Naive thymus-derived CD4-positive, alpha-beta T cell (primary cell): ENCODE measurements at places on chromosomes 1 and 21. TPM values are rescaled to one million over a fixed set of nuclear protein-coding genes. Genes with fewer than 3 reads are reported as not detected.

DNA sequence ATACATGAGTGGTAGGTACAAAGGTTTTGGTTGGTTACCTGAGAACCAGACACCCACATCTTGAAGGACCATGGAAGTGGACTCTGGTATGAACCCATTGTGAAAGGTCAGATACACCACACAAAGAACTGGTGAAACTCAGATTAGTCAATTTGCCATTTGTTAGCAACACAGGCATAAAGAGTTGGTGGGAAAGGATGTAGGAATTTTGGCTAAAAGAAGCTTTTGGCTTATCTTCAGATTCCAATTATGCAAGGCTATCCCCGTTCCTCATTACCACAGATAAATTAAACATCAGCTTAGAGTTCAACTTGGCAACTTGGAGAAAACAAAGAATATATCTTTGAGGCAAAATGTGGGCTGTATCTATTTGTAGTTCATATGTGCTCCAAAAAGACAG, 87.0 kb upstream of the IRF2BP2 start:
- no peak for DNase-seq
- H3K27ac ChIP-seq = no peak overlapping the region
- no peaks in the 10 kb centered on the region for H3K4me1 ChIP-seq
- no peaks in the 10 kb centered on the region for H3K36me3 ChIP-seq
- H3K27me3 ChIP-seq = no peaks in the 10 kb centered on the region

- no peaks in the 10 kb centered on the region for H3K36me3 ChIP-seq
- H3K4me1 ChIP-seq = no peaks in the 10 kb centered on the region
- H3K27me3 ChIP-seq = no peaks in the 10 kb centered on the region
- no peak for DNase-seq
- H3K4me3 ChIP-seq = no peak overlapping the region
Observed at GRCh38 chr1:201266774-201267173, 16.5 kb upstream of the PKP1 start.

DNA sequence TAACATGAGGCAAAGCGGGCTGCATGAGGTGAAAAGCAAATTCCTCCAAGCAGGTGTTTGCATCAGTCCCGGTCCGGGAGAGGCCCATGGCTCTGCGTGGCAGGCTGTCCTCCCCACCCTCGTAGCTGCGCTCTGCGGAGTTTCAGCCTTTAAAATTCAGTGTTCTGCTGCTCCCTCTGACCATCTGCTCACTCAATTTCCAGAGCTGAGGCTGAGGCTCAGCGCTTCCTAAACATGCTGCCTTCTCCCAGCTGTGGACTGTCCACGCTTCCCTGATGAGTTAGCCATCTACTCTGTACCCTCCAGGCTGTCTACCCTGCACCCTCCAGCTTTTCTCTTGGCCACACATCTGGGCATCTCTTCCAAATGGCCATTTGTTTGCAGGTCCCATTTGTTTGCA, 87.7 kb downstream of the KCNJ6 start:
- no peaks in the 10 kb centered on the region for H3K27me3 ChIP-seq
- H3K36me3 ChIP-seq = no peaks in the 10 kb centered on the region
- no peak overlapping the region for H3K4me3 ChIP-seq
- no peaks in the 10 kb centered on the region for H3K4me1 ChIP-seq
- no peak overlapping the region for H3K27ac ChIP-seq

DNA sequence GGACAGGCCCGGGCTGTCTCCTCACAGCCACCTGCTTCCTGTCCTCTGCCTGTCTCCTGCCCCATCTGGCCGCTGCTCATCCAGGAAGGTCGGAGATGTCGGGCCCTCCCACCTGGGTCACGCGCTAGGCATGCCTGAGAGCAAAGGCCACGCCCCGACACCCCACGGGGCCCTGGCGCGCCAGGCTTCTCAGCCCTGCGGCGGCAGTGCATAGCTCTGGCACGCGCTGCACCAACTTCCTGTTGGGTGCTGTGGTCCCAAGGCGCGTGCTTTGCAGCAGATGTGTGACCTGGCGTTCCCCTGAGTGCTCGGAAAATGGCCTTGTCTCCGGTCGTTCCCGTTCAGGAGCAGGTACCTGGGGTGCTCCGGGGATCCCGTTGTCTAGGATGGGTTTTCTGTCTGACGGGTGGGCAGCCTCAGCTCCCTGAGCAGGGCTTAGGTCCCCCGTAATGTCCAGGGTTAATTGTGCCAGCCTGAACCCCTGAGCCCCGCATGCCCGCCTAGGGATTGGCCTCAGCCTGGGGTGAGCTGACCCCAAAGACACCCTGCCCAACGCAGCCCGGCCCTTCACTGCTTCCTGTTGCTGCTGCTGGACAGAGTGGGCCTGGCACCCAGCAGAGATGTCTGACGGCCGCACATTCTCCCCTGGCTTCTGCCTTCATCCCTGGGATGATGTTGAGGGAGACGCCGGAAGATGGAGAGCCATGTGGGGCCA, 19.4 kb upstream of the KCNAB2 start:
- H3K27me3 ChIP-seq = no peaks in the 10 kb centered on the region
- peak; percentile 82 for DNase-seq
- peak overlapping the region; percentile 84 for H3K27ac ChIP-seq
- peaks cover 42% of the 10 kb centered on the region for H3K4me1 ChIP-seq
- no peaks in the 10 kb centered on the region for H3K36me3 ChIP-seq
- H3K4me3 ChIP-seq = peak overlapping the region; percentile 89

DNA sequence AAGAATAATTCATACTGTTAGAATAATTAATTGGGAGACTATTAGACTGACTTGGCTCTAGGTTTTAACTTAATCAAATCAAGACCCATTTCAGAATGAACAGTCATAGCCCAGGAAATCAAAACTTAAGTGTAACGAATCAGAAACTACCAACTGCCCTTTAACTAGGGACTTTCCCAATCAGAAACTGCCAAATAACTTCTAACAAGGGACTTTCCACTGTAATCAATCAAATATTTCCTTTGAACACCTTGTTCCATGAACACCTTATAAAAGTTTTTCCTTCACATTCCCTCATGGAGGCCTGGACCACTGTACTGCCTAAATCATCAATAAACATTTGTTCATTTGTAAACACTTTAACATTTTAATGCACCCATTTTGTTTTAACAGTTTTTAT, 1054.7 kb upstream of the TMPRSS15 start:
- no peaks in the 10 kb centered on the region for H3K36me3 ChIP-seq
- no peak for DNase-seq
- H3K4me3 ChIP-seq = no peak overlapping the region
- H3K4me1 ChIP-seq = no peaks in the 10 kb centered on the region

GRCh38 chr1:202967684-202968281, 726 bp upstream of the CYB5R1 start:
- H3K4me1 ChIP-seq = peaks cover 20% of the 10 kb centered on the region
- H3K27ac ChIP-seq = peak overlapping the region; percentile 83
- H3K36me3 ChIP-seq = peaks cover 4% of the 10 kb centered on the region
- no peaks in the 10 kb centered on the region for H3K27me3 ChIP-seq
- H3K4me3 ChIP-seq = peak overlapping the region; percentile 67

- no peak overlapping the region for H3K27ac ChIP-seq
- no peaks in the 10 kb centered on the region for H3K27me3 ChIP-seq
- H3K4me1 ChIP-seq = no peaks in the 10 kb centered on the region
Observed at GRCh38 chr1:25893116-25893515, 13.1 kb downstream of the STMN1 start.

S100A8 gene
- not detected in 2 replicates for total RNA-seq

PCBP3 gene
- total RNA-seq = 5.2 TPM

C21orf91 gene
- total RNA-seq = 26.0 TPM

DNA sequence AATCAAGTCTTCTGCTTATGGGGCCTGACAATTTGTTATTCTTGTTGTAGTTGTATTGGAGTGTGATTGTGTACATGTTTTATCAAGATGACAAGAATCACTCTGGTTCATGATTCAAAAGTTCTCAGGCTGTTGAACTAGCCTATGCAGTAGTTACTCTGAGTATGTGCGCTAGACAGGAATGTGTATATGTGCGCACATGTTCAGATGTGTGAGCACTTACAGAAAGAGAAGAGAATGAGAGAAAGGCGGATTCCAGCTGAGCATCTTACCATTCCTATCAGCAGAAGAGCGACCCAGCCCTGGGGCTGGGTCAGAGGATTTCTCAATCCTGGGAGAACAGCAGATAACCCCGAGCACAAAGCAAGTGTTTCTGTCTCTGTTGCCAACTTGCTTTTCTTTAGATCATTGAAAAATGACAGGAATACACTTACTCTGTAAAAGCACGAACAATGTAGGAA, 110.8 kb upstream of the HOOK1 start:
- no peak overlapping the region for H3K4me3 ChIP-seq
- no peaks in the 10 kb centered on the region for H3K36me3 ChIP-seq
- H3K4me1 ChIP-seq = no peaks in the 10 kb centered on the region
- H3K27me3 ChIP-seq = no peaks in the 10 kb centered on the region
- no peak for DNase-seq

DNA sequence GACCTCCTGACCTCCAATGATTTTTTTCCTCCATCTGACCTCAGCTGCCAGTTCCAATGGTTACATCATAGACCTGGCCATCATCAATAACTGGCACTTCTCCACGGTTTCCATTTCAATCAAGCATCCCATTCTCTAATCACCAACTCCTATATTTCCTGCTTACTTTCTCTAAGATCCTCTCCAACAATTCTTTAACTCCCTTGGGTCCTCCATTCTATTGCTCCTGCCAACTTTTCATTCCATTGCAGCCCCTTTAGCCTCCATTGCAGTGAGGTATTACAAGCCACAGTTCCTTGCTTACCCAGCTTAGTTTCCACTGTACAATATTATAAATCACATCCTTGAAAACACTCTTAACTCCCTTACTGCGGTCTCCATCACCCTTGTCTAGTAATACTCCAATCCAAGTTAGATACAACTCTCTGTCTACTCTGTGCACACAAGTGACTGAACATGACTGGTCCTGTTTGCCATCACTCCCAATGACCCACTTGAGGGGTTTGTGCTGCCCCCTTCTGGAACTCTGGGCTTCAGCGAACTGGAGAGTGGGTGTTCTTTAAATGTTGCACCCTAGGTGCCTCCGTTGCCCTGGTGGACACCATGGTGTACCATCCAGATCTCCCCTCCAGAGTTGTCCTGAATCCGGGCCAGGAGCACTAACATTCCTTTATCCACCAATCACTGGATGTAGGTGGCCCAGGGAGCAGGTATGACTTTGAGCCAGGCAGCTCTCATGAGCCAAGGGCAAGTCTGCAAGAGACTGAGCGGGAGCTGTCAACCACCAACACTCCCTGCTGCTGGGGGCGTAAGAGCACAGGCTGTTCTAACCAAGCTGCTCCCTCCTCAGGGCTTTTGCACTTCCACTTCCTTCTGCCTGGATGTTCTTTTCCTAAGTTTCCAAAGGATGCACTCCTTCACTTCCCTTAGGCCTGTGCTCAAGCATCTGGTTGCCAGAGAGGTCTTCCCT, 3.7 kb upstream of the FNDC7 start:
- DNase-seq = peak; percentile 46
- H3K4me3 ChIP-seq = no peak overlapping the region
- H3K27me3 ChIP-seq = no peaks in the 10 kb centered on the region
- no peak overlapping the region for H3K27ac ChIP-seq
- H3K4me1 ChIP-seq = peaks cover 24% of the 10 kb centered on the region

- no peak for DNase-seq
- no peak overlapping the region for H3K27ac ChIP-seq
- no peaks in the 10 kb centered on the region for H3K27me3 ChIP-seq
- H3K4me3 ChIP-seq = no peak overlapping the region
Observed at GRCh38 chr1:25854554-25854953, 4.7 kb downstream of the AUNIP start.

DNA sequence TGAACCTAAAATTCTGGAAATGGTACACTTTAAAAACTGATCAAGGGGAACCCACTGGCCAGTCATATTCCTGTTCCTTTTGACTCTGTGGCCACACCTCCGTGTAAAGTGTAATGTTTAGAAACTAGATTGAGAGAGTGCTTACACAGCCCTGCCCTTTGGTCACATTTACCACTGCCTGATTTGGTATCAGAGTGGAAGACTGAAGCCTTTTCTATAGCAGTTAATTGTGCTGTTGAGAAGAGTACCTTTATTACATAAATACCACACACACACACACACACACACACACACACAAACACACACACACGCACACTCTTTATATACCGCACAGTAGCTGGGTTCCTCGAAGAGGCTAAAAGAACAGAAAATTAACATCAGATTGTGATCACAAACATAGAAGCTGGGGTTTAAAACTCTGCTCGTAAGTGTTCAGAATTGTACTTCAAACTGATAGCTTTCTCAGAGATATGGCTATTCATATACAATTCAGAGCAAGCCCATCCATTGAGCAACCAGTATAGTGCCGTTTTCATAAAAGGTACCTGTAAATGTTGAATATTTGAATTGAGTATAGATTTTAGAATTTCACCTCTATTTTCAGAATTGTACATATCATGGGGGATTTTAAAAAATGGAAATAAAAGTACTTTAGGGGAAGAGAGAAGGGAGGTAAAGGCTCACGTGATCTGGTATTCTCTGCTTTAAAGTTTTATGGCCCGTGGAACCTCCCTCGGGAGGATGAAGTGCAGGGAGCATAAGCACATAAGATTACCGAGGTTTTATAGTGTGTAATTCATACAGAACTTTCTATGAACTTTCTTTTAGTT, 37.5 kb downstream of the CAMTA1 start:
- H3K4me3 ChIP-seq = no peak overlapping the region
- no peak overlapping the region for H3K27ac ChIP-seq
- H3K4me1 ChIP-seq = peaks cover 7% of the 10 kb centered on the region
- DNase-seq = no peak
- H3K36me3 ChIP-seq = no peaks in the 10 kb centered on the region

DNA sequence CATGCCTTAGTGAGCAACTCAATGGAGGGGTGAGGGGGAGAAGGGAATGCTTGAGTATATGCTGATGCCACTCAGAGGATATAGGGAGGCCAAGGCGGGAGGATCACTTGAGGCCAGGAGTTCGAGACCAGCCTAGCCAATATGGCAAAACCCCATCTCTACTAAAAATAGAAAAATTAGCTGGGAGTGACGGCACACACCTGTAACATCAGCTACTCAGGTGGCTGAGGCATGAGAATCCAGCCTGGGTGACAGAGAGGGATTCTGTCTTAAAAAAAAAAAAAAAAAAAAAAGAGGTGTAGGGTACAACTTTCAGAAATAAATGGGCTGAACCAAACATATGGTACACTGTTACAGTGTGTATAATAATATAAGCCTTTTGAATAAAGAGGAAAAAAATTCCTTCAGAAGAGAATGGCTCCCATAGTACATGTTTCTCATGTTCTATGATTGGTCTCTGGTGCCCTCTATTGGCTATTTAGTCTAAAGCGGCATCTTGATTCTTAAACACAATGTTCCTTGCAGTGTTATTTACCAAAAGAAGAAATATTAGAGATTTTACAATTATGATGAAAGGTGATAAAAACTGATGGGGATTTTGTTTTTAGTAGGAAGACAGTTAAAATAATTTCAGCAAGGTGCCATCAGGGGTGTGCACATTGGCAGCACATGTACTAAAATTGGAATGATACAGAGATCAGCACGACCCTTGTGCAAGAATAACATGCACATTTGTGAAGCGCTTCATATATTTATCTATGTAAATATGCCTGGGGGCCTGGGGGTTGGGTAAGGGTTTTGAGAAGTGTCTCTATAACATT, 109.8 kb downstream of the PATJ start:
- H3K27me3 ChIP-seq = no peaks in the 10 kb centered on the region
- H3K27ac ChIP-seq = no peak overlapping the region
- peaks cover 3% of the 10 kb centered on the region for H3K36me3 ChIP-seq
- H3K4me3 ChIP-seq = no peak overlapping the region
- H3K4me1 ChIP-seq = no peaks in the 10 kb centered on the region
- peak; percentile 56 for DNase-seq

LRRC8C gene
- total RNA-seq = 27.3 TPM

GRCh38 chr1:44531785-44532566, 126.9 kb downstream of the RNF220 start:
- H3K36me3 ChIP-seq = no peaks in the 10 kb centered on the region
- no peak overlapping the region for H3K27ac ChIP-seq
- no peaks in the 10 kb centered on the region for H3K4me1 ChIP-seq
- H3K27me3 ChIP-seq = no peaks in the 10 kb centered on the region
- no peak overlapping the region for H3K4me3 ChIP-seq
